ENCODE measurements at places on chromosomes 13 and 19.

DNA sequence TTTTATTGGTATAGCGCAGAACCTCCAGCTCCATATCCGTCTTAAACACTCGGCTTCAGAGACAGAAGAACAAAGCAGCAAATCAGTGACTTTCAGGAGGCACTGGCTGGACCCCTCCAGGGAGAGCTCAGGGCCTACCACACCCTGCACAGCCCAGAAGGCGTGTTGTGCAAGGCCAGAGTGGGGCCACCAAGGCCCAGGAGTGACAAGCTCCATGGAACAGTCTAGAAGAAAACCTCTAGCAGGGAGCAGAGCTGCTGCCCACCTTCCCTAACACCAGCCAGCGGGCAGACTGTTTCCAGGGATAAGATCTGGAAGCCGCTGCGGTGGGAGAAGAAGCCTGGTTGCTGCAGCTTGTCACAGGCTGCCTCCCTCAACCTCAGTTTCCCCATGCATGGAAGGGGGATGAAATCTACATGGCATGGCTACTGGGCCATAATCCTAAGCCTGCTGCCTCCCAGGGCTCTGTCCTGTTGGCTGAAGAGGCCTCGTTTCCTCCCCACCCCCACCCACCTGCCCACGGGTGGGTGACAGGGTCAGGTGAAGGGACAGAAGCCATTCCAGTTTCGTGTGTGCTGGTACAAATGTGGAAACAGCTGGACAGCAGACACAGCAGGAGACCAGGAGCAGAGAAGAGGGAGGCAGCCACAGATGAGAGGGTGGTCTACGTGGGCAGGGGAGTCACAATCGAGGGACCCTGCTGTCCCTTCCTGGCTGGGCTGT, 57.4 kb downstream of the PEPD start:
- DNase-seq: no peak

DNA sequence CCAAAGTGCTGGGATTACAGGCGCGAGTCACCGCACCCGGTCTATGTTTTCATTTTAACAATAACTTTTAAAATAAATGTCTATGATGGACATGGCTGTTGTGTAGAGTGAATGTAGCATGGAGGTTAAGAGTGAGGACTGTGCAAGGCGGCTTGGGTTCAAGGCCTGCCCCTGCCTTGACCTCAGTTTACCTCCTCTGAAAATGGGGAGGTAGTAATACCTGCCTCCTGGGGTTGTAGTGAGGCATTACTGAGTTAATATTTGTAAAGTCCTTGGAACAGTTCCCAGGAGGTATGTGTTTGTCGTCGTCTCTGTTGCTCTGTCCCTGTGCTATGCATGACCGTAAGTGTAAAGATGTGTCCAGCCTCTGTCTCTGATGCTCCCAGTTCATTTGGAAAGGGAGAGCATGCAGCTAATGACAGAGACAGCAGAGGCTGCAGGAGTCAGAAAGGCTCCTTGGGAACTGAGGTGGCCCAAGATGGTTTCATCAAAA, 9.4 kb downstream of the GARRE1 start:
- no peak for DNase-seq

DNA sequence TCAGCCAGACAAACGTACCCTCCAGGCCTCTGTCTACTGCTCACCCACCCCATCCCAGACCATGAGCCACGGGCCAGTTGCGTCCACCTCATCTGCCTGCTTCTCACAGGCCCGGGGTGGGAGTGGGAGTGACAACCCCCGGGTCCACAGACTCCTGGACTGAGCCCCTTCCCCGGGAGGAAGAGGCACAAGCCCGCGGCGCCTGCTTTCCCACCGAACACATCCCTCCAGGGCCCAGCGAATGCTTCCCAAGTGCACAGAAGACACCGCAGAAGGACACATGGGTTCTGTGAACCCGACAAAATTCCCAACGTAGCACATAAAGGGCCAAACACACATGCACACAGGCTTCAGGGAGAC, 18.0 kb upstream of the PLPP2 start:
- DNase-seq: no peak

- no peak for DNase-seq
These were observed 61.1 kb downstream of the SLC15A1 start for GRCh38 chr13:98691360-98691759.

DNA sequence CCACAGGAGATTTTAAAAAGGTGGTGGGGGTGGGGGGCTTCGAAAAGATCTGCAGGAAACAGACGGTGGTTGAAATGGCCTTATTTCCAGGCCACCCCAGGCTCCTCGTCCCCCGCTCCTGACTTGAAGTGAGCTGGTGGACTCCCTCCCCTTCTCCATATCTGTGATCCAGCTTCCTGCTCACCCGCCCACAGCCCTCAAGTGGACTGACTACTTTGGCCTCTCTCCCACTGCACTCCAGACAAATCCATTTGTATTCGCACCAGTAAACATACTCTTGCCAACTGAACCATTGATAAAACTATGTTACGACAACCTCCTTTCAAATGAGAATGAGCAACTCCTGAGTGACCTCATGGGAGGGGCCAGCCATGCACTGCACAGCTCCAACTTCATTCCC, 259.5 kb downstream of the COL4A1 start:
- no peak for DNase-seq

- DNase-seq: no peak
These were observed 1.3 kb downstream of the MEIS3 start for GRCh38 chr19:47417746-47418691.

DNA sequence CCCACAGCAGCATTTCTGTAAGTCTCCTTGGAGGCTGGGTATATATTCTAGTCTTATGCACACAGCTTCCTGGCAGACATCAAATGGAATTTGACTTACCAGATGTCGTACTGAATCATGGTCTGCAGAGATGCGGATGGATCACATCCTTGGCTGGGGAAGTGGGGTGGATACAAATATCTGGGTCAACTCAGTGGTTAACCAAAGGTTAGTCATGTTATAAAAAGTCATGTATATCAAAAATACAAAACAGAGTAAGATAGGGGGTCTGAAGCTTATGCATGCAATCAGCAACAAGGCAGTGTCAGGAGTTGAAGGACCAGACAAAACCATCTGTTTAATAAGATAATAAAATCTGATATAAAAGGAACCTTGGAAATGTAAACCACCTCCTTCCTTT, 61.9 kb downstream of the WASF3 start:
- DNase-seq: no peak

- DNase-seq: no peak
These were observed 17.8 kb downstream of the ALOX5AP start for GRCh38 chr13:30753030-30753616.

DNA sequence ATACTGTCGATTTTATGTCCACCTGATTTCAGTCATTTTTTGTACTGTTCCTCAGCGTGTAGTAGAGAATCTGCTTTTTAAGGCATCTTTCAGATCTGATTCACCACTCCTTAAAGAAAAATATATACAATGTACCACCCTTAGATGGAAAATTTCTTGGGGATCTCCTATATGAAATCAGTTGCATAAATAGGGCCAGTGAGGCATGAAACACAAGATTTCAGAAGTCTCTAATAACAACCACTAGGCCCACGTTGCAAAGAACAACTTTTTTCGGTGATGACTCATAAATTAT, 1.4 kb downstream of the USP12 start:
- no peak for DNase-seq

- no peak for DNase-seq
These were observed 88.2 kb upstream of the ARGLU1 start for GRCh38 chr13:106656186-106656585.

DNA sequence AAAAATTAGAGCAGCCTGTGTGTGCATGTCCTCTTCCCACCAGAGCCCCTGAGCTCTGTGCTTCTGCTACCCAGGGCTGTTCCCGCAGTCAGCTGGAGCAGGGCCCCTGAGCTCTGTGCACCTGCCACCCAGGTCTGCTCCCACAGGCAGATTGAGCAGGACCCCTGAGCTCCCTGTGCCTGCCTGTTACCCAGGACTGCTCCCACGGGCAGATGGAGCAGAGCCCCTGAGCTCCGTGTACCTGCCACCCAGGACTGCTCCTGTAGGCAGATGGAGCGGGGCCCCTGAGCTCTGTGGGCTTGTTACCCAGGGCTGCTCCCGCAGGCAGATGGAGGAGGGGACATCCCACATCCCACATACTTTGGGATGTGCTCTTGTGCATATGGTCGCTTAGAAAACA, 186.8 kb upstream of the SOX1 start:
- DNase-seq: no peak

DNA sequence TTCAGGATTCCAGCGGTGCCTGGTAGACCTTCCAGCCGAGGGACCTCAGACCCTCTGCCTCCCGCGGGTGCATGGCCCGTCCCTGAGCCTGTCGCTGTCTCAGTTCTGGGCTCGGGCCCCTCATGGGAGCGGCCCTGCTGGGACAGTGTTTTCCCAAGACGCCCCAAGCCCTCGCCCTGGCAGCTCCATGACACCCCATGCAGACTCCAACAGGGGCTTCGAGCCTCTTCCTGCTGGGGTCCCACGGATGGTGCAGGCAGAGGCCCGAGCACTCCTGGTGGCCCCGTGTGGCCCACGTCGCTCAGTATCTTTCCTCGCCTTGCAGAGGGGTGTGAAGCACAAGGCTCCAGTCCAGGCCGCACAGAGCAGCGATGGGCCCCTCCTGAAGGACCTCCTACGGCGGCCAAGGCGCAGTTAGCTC, 88.8 kb upstream of the MCF2L start:
- DNase-seq: no peak

DNA sequence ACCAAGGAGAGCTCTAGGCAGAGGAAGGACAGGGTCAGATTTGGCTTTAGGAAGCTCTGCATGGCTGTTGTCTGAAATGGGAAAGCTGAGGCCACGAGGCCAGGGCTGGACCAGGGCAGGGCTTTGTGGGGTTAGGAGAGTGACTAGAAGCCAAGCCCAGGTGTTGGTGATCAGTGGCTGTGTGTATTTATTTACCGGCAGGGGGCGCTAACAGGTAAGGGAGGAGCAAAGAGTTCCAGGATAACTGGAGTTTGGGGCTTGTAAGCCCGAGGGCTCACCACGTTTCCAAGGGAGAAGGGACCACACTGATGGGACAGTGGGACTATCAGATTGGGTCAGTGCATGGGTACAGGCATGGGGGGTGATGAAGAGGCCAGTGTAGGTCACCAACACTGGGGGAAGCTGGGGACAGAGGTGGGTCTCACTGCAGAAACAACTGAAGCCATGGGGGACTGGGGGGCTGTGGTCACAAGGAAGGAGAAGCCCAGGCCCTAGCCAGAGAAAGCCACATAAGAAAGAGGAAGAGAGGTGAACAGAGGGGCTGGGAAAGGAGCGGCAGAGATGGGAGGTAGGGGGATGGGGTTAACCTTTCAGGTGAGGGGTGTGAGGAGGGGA, 3.9 kb downstream of the TMEM147 start:
- DNase-seq: peak; percentile 63

- no peak for DNase-seq
These were observed 23.3 kb downstream of the SERP2 start for GRCh38 chr13:44396701-44397580.

DNA sequence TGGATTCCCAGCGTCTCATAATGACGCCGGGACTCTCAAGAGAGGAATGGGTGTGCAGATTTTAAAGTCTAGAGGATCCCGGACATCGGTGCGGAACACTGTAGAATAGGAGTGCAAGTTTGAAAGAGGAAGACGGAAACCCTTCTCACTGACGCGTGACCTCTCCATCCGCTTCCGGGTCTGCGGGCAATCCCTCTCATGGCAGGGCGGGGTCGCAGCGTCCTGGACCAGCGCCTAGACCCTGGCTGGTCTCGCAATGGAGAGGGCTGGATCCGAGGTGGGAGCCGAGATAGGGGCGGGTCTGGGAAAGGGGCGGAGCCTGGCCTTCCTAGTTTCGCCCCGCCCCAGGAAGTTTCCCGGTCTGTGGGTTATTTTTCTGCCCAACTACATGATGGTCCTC, 4.6 kb upstream of the ZNF845 start:
- DNase-seq: no peak

- no peak for DNase-seq
These were observed 1.4 kb downstream of the MATK start for GRCh38 chr19:3784607-3785450.

- DNase-seq: no peak
These were observed 332.0 kb downstream of the FGF9 start for GRCh38 chr13:22002893-22003292.

- no peak for DNase-seq
These were observed 1328.4 kb downstream of the PCDH9 start for GRCh38 chr13:65901723-65902122.

DNA sequence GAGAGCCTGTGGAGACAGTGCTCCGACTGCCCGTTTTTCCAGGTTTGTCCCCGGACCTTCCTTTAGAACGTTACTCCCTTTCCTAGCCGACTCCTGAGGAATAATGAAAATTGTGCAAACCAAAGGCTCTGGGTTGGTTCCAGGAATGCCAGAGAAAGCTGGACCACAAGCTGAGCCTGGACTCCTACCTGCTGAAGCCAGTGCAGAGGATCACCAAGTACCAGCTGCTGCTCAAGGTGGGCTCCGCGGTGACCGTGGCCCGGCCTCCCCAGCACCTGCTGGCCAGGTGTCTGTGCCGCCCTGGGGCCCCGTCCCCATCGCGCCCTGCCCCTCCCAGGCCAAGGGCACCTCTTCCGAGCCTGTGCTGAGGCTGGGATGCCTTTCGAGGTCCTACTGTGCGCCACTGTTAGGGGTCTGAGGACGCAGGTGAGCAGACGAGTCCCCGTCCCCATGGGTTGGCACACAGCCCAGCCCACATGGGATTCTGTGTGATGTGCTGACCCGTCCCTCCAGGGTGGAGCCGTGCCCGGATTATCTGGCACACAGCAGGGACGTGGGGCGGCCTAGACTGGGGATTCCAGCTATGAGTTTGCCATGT, 20.5 kb upstream of the F7 start:
- DNase-seq: no peak

DNA sequence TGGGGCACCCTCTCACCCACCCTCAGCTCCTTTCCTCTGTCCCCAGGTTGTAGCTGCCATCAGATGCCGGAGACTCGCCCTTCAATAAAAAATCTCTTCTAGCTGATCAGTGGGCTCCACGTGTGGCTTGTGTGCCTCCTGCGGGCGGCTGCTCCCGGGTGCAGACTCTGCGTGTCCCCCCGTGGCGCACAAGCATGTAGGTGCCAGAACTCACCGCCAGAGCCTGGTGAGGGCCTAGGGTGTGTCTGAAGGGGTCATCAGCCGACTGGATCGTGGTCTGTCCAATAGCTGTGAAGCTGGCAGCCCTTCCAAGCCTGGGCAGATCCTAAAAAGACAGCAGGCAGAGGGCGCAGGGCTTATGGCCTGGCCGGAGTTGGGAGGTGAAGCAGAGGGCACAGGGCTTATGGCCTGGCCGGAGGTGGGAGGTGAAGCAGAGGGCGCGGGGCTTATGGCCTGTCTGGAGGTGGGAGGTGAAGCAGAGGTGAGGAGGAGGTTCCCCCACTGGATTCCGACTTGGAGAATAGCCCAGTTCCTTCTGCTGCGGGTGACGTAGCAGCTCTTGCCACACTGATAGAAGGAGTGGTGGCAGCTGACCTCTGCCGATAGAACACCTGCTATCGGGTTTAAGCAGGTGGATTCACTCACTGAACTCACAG, 11.7 kb downstream of the NOP53 start:
- DNase-seq: no peak
